ENCODE measurements at places on chromosomes 6 and 20.
A peak's percentile ranks its signal among the peaks of the same experiment; 100 is the strongest.

DNA sequence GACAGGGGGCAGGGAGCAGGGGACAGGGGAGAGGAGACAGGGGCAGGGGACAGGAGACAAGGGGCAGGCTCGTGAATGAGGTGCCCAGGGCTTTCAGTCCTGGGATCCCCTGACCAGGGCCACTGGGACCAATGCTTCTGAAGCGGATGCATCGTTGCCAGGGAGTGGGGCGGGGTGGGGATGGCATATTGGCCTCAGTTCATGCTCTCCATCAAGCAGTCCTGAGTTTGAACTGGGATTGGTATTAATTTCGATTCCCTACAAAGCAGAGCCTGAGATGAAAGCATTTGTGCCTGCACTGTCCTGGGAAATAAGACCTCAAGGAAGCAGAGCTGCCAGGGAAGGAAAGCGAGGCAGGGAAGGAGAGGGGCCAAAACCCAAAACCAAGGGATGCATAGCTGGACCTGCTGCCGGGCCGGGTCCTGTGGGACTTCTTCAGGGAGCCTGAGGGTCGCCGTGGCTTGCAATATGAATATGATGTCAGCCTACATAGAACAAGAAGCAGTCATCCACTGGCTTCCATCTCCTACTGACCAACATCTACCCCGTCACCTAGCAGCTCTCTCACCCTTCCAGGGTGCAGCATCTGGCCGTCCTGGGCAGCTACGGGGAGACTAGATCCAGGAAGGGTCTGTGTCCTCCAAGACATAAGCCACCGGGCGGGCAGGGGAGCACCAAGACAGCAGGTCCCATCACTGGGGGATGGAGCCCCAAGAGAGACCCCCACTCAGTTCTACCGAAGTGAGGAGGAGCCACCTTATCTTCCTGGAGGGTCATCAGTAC, 233.3 kb downstream of the SYNDIG1 start:
- no peak for DNase-seq

DNA sequence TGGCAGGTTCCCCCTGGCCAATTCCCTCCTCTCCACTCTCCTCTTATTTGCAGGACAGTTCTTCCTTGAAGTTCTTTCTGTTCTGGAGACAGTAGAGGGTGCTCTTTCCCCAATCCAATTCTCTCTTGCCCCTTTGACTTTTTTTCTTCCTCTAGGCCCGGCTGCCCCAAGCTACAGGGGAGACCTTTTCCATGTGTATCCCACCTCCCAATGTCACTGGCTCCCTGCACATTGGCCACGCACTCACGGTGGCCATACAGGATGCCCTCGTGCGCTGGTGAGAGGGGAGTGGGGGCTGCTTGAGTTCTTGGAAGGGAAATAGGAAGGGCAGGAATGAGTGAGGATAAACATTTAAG, 1.5 kb downstream of the VARS2 start:
- peak; percentile 77 for DNase-seq

DNA sequence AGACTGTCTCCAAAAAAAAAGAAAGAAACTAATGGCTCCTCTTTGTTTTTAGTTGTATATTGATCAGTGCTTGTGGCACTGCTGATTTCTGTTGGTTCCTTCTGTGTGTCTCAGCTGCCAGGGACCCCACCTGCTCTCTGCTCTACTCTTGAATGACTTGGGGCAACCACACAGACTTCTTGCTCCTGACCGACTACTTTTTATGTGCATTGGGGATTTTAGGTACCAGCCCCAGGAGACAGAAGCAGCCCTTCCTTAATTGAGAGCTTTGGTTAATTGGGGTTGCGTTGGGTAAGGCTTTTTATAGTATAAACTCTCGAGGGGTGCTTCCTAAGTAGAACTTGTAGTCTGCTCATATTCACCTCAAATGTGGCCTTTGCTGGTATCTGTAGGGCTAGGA, 6.9 kb downstream of the STK35 start:
- DNase-seq, result no peak

GRCh38 chr6:15349379-15349778, 103.5 kb downstream of the JARID2 start:
- DNase-seq, result no peak

DNA sequence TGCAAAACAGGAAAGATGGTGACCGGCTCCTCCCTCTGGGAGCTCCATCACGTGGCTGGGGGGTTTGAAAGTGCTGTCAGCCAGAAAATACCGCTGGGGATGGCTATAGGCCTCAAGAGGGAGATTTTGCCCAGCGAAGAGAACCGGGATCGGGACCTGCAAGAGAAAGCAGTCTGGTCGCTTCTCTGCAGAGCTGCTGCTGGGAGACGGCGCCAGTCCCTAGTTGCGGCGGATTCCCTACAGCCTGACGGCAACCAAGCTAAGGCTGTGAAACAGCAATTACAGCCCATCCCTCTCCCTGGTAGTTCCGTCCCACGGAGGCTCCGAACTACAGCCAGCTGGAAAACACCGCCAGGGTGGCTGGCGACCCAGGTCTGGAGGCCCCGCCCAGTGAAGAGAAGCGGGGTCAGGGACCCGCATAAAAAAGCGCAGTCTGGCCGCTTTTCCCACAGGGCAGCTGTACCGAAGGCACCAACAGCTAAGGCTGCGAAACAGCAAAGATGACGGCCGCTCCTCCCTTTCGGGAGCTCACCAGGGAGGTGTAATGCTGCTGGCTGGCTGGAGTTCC, 238.1 kb upstream of the IRAK1BP1 start:
- DNase-seq, result no peak

- DNase-seq, result peak; percentile 44
Measured at GRCh38 chr6:113805173-113805790, 51.9 kb upstream of the MARCKS start.

DNA sequence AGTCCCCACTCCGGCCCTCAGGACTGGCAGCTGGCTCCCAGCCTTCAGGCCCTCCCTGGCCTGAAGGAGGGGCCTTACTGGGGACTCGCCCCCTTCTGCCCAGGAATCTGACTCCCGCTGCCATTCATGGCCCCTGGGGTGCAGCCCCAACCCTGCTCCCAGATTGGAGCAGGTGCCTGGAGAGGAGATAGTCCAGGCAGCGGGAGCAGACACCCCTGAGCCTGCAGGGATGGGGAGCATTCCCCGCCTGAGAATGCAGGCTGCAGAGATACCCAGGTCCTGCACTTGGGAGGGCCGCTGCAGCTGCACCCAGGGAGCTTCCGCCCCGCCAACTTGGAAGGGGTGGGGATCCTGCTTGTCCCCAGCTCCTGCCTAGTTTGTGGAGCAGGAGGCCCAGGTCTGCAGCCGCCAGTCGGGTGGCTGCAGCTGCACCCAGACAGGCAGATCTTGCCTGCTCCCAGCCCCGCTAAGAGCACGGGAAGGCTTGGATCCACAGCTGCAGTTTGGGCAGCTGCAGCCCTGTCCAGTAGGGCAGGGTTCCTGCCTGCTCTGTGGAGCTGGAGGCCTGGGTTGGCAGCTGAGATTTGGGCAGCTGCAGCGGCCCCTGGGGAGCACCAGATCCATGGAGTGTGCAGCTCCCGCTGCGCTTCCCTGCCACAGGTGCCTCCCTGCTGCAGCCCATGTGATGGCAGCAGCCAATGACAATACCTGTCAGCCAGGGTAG, 5.2 kb downstream of the GTSF1L start:
- DNase-seq, result no peak

GRCh38 chr6:35342258-35343091, at the start of gene PPARD:
TSS of gene PPARD (plus strand) at chr6:35342558. CDS start at chr6:35411088, 68,530 bp downstream.
- DNase-seq, result peak; percentile 91

DNA sequence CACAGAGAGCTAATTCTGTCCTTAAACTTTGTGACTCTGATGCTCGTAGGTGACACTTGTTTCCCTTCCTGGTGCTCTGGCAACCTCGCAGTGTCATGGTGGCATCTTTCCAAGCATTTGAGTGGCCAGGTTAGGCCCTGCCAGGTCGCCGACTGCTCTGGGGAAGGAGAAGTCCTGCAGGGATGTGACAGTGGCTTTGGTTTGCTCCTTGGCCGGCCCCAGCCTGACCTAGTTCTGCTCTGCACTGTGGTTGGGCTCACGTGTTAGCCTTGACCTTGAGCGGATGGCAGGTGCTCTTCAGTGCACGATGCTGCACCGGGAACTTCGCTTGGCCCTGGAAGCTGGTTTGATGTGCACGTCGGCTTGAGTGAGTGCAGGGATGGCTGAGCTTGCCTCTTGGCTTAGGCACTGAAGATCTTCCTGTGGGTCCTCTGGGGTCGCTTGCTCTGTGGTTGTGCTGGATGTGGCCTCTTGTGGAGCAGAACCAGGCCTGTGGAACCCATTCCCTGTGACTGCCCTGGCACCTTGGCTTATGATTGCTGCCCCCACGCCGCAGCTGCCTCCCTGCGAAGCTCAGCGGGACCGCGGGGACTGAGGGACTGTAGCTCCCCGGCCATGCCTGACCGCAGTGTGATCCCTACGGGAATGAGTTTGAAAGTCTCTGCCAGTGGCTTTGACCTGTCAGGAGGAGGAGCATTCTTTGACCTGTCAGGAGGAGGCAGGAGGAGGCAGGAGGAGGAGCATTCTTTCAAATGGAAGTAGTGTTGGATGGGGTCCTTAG, 8.7 kb downstream of the OSBPL2 start:
- no peak for DNase-seq

DNA sequence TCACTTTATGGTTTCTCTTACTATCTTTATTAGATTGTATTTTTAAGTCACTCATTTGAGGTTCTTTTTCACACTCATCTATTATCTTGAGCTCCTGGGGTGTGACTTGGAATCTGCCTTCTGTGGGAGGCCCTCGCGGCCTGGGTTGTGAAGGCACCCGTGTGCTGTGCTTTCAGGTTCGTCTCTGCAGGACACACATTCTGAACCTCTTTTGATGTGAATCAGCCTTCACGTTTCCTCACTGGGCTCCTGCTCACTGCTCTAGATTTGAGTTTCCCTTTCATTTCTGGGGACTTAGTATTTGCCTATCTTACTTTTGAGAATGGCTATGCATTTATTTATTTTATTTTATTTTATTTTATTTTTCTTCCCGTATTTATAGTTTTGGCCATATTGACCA, 97.8 kb downstream of the PACRG start:
- DNase-seq, result no peak

DNA sequence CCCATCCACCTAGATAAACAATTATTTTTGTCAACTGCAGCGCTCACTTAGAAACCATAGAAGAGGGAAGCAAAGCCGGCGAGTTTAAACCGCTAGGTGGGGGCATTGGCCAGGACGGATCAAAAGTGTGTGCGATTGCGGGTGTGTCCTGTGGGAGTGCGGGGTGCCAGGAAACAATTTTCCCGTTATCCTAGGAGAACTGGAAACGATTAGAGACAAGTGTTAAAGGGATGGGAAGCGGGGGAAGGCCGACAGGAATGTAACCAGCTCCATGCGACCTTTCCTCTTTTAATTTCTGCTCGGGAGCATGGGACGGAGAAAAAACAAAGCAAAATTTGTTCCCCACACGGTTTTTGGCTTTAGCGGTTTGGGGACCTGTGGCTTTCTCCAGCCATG, 2.8 kb upstream of the HTR1B start:
- peak; percentile 49 for DNase-seq

GRCh38 chr6:44117397-44118128, 9.7 kb downstream of the MRPL14 start:
- no peak for DNase-seq

- DNase-seq, result no peak
Measured at GRCh38 chr6:164152611-164153010, 738.1 kb downstream of the QKI start.

- peak; percentile 97 for DNase-seq
Measured at GRCh38 chr20:32509639-32510066, 75.5 kb downstream of the NOL4L start.

- DNase-seq, result no peak
Measured at GRCh38 chr20:29443819-29444218, 1813.6 kb upstream of the DEFB115 start.

DNA sequence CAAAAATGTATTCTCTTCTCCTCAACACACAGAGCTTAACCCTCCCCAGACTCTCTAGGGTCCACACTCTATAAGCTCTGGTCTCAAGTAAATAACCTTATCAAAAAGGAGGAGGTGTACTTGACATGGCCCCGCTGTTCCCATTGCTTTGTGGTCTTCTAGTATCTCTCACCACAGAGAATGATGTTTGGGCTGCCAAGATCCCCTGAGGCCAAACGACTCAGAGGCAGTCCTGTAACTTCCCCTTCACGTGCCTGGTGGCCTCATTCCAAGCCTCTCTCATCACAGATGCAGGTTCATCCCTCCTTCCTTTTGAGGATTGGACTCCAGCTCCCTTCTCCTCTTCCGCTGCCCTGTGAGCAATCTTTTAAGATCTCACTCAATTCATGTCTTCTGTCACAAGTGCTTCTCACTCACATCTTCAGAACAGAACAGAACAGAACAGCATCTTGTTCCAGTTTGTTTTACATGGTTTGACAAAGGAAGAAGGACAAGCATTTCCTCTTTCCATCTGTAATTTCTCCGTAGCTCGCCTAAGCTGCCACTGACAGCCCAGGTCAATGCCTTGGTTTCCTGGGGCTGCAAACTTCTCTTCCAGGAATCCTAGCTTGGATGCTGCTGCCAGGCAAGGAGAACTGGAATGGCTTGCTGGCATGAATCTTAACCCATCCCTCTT, 541.5 kb downstream of the CD83 start:
- DNase-seq, result peak; percentile 61

Data from common myeloid progenitor, CD34-positive (primary cell).